Activated gamma-delta T cell (primary cell): ENCODE measurements at places on chromosomes 12 and 14.
A peak's percentile ranks its signal among the peaks of the same experiment; 100 is the strongest.

GRCh38 chr14:29749829-29750228 is 177.8 kb downstream of the PRKD1 start:
- no peak for DNase-seq

- peak; percentile 63 for DNase-seq
Observed at GRCh38 chr14:104932676-104933631, 8.3 kb downstream of the PLD4 start.

GRCh38 chr12:2172491-2173214 is 119.9 kb downstream of the CACNA1C start:
- DNase-seq, result no peak

DNA sequence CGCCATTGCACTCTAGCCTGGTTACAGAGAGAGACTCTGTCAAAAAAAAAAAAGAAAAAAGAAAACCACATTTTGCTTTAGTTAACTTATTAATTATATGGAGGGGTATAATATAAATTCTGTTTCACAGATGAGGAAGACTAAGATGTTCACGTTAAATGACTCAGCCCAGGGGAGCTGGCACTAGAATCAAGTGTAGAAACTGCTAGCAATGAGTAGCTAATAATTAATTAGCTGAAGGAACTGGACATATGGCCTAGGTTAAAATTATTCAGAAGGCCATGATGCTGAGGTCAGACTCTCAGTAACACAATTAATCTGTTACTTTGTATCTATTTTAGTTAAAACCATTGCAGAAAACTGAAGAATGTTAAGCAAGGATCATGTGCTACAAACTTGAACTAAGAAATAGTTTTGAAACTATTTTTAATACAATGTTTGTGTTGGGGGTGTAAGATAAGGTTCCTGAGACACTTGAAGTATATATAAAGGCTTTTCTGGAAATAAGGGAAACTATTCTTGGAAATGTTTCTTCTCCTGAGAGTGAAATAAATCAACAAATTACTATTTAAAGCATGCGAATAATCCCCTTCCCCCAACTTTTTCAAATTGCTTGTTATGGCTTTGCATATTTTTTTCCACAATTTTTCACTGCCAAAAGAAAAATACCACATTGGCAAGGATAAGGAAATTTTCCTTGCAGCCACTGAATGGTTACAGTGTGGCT is 589.3 kb downstream of the SOX5 start:
- DNase-seq, result no peak

DNA sequence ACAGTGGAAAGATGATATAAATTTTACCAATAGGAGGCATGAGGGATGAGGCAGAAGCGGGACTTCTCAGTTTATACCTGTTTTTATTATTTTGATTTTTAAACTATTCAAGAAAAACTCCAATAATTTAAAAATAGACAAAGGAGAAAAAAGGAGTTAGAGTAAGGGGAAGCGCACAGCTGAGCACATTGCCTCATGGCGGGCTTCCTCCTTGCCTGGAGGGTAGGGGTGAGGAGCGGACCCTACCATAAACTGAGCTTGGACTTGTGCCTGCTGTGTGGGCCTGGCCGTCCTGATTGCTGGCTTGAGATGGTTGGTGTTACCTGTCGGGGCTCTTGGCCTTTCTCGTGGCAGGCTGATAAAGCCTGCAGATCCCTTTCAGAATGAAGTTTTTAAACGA is 15.1 kb upstream of the HIP1R start:
- no peak for DNase-seq

DNA sequence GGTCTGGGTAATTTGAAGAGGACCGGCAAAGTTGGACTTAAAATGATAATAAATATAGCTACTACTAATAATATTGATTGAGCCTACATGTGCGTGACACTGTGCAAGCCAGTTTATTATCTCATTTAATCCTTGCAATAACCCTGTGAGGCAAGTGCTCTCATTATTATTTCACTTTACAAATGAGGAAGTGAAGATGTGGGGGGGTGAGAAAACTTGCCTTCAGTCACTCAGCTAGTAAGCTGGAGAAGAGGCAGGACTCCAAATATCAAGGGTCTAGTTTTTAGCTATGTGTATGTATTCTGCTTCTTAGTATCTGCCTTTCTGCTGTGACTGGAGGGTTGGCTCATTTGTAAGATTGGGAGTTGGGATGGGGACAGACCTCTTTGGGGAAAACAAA is 39.2 kb downstream of the NPAS3 start:
- no peak for DNase-seq

DNA sequence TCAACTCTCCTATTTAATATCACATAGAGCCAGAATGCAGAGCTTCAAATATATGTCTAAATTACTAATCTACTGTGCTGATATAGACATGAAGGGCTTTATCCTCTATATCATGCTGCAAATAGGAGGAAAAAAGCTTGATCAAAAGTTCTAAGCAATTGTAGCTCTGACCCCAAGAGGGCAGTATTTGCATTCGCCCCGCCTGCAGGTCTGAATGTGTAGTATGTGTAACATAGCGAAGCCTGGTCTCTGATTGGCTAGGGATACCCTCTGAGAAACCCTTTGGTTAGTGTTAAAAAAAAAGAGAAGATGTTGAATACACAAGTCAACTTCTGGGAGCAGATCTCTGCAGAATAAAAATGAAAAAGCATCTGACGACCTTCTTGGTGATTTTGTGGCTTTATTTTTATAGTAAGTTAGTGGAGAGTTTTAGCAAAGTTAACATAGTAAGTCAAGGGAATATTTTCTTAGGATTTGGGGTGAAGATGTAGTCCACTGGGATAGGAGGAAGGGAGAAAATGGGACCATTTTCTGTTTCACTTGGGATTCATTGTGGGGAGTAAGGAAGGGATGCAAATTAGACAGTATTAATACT is 151.6 kb upstream of the OR4E1 start:
- no peak for DNase-seq

DNA sequence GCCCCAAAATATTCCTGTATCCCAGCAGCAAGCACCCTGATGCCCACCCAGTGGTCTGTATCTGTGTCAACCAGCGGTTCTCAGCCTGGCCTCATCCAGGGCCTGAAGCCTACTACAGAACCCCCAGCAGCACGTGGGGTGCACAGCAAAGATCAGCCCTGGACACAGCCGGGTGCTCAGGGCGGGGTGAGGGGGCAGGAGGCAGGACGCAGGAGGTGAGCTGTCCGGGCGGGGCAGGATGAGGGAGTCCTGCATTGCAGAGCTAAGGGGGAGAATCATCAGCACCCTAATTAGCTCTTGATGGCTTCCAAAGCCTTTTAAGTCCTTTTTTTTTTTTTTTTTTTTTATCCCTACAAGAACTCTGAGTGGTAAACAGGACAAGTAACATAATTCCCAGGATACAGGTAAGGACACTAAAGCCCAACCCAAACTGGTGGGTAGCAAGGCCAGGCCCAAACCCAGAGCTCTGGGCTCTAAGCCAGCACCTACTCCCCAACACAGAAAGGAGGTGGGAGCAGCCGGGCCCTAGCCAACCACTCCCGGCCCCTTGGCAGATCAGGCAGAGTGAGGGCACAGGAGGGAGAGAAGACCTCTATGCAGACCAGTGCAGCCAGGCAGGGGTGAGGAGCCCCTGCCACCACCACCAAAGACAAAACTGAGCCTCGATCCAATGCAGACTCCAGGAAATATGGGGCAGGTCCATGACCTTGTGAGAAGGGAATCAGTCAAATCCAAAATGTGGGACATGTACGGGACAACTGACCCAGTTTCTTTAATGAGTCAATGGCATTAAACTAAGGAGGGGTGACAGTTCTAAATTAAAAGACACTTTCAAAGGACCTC is 32.3 kb upstream of the EIF5 start:
- DNase-seq, result no peak

DNA sequence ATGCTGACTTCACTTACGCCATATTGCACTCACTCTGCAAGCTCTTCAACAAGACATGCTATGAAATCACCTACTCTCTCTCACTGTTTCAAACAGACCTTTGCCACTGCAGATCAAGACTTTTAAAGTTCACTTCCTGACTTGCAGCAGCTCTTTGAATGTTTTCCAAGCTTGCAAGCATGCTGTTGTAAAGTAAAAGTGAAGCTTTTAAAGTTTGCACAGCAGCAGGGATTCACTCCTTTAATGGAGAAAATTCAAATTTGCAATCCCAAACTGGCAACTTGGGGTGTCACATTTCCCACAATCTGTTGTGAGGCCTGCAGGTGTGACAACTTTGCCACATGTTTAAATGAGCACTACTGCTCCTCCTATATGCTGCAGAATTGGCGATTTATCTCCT is 270.9 kb downstream of the ALX1 start:
- no peak for DNase-seq

DNA sequence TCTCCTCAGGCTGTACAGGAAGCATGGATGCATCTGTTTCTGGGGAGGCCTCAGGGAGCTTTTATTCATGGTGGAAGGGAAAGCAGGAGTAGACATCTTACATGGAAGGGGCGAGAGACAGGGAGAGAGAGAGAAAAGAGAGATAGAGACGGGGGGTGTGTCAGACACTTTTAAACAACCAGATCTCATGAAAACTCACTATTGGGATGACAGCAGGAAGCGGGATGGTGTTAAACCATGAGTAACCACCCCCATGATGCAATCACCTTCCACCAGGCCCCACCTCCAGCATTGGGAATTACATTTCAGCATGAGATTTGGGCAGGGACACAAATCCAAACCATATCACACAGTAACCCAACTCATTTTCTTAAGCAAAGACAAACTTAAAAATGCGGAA is 110.0 kb upstream of the EEA1 start:
- DNase-seq, result no peak

GRCh38 chr12:25155022-25155576 is 39.9 kb downstream of the DNAI7 start:
- DNase-seq, result no peak

GRCh38 chr12:113461666-113462065 is 10.0 kb downstream of the LHX5 start:
- no peak for DNase-seq

- DNase-seq, result no peak
Observed at GRCh38 chr14:69518289-69519101, 34.0 kb downstream of the PLEKHD1 start.

GRCh38 chr12:122610911-122611310 is 83.9 kb downstream of the KNTC1 start:
- no peak for DNase-seq

GRCh38 chr12:127589541-127589940 is 677.4 kb upstream of the TMEM132C start:
- DNase-seq, result no peak

GRCh38 chr12:28776220-28776619 is 372.9 kb upstream of the FAR2 start:
- no peak for DNase-seq

DNA sequence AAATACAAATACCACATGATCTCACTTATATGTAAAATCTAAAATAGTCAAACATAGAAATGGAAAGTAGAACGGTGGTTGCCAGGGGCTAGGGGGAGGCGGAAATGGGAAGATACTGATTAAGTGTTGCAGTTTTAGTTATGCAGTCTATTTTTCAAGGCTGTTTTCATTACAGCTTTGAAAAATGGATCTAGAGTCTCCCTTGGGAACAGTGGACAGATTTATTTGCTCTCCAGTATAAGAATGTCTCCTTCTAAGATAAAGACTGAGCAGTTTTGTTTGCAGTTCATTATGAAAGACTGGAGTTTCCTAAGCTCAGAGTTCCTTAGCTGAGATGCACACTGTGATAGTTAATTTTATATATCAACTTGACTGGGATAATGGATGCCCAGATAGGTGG is 202.5 kb downstream of the KLHL28 start:
- DNase-seq, result no peak

DNA sequence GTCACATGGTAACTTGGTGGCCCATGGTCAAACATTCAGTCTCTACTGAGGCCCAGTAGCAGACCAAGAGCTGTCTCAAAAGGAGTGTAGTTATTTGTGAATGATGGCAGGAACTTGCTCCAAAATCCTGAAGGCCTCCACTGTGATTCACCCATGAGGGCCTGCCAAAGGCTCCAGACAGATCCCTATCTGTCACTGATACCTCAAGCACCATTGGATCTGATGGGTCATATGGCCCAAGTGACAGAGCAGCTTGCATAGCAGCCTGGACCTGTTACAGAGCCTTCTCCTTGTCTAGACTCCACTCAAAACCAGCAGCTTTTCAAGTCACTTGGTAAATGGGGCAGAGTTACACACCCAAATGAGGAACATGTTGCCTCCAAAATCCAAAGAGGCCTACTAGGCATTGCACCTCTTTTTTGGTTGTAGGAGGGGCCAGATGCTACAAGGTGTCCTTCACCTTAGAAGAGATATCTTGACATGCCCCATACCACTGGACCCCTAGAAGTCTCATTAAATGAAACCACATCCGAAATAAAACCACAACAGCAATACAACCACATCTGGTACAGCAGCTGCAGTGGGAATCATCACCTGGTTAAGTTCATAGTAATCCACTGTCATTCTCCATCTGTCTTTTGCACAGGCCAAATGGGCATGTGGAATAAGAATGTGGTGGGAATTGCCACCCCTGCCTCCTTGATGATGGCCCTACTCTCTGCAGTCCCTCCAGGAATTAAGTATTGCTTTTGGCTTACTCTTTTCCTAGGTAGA is 150.4 kb upstream of the MAX start:
- no peak for DNase-seq

- no peak for DNase-seq
Observed at GRCh38 chr14:103151270-103151945, 28.1 kb downstream of the TNFAIP2 start.

GRCh38 chr12:31238764-31239387 is 87.1 kb downstream of the SINHCAF start:
- DNase-seq, result no peak

- DNase-seq, result no peak
Observed at GRCh38 chr12:20429852-20430251, 61.5 kb downstream of the PDE3A start.

- no peak for DNase-seq
Observed at GRCh38 chr12:20751046-20751445, 55.9 kb downstream of the SLCO1C1 start.

GRCh38 chr12:67646775-67647174 is 1.8 kb upstream of the DYRK2 start:
- DNase-seq, result no peak
